C1 segment of cervical spinal cord (tissue), 14 donors: ENCODE measurements at places on chromosomes 5 and 9.
A peak's percentile ranks its signal among the peaks of the same experiment; 100 is the strongest.

DNA sequence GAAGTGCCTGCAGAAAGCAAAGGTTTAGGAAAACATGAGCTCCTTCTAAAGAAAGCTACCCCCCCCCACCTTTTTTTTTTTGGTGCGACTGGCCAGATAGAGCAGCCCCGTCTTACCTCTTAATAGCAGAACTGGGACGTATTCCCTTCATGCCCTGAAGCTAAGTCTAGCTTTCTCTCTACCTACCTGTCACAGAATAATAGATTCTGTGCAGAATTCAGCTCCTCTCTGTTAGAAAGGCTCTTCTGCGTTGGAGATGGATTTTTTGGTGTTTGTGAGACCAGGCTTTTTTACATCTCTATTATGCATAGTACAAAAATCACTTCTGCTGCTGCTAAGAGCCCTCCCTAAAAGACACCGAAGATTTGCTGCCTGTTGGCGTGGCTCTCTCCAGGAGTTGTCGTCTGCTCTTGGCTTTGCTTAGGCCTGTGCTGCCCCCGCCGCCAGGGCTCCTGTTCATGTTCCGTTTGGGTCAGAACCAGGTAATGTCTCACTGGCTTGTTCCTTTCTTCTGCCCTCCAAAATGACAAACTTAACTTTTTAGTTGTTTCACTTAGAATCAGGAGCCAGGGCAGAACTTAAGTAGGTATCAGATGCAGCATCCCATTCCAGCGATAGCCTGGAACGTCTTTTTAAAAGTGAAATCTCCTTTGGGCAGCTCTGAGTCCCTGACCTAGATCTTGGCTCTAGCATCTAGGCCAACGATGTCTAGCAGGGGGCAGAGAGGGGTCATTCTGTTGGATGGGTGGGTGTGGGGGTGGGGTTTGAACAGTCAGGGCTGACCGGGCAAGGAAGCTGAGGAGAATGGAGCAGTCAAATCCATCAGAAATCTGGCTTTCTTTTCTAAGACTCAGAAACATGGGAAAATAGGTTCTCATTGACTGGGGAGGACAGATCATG is 2.5 kb downstream of the TRIO start:
- no peak for DNase-seq

- no peak for DNase-seq
Measured at GRCh38 chr9:38035873-38036272, 33.2 kb downstream of the SHB start.

DNA sequence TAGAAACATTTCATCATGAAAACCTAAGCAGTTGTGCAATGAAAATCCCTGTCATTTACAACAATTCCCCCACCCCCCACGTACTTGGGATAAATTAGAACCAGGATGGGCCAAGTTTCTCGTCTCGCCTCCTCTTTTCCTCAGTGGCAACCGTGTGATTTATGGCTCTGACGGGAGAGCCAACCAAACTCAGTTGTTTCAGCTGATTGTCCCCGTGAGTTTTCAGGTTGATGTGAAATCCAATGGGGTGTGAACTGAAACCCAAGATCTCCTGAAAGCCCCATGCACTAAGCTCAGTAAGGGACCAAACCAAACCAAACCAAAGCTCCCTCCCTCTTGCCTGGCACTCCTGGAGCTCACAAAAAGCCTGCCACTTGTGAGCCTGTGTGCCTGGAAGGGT is 138.7 kb upstream of the SLC24A2 start:
- no peak for DNase-seq

DNA sequence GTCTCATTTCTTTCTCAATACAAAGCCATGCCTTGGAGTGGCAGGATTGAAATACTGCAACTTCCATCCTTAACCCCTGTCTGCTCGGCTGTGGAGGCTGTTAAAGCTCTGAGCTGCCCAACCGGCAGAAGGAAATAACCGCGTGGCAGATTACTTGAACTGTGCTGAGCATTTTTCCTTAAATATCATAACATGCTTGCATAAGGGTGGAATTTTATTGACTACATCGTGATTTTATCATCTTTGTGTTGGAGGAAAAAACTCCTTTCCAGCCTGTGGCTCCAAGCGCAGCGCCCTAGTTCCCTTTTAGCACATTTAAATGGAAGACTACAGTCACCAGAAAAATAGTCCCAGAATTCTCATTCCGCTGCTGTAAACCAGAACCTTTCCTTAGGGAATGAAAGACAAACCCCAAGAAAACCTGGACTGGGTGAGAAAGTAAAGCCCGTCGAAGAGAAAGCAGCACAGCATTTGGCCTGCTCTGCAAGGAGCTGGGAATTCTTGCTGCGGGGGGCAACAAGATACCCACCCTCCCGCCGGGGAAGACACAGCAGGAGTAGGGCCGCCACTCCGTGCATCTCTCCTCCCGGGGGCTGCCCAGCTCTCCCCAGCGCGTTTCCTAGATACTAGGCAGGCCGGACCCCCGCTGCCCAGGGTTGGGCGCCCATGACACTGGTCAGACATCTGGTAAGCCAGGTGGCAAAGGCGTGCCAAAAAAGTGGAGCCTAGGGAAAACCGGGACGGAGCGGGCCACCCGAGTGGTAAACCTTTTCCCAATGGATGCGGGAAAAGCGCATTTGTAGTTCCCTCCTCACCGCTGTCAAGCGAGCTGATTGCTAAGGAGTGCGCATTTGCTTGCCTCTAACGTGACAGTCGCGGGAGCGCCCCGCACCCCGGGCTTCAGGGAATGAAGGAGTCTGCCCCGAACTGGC is 1.3 kb downstream of the SHC3 start:
- no peak for DNase-seq

DNA sequence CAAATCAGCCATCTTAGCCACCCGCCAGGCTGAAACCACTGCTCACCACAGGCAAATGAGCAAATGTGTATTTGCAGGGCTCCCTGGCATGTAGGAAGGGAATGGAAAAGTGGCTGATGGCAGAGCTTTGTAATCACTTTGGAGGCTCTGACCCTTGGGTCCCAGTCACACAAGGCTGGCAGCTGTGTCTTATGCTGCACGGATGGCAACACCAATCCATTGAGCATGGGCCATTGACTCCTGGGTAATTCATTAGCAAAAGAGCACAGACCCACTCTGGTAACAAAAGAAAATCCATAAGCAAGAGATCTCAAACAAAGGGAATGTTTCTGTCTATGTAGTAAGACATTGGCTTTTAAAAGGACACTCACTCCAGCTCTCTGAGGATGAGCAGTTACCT is 57.6 kb downstream of the SPOCK1 start:
- DNase-seq = no peak

GRCh38 chr9:136401173-136401922 is 1.4 kb upstream of the SNAPC4 start:
- no peak for DNase-seq

- no peak for DNase-seq
Measured at GRCh38 chr9:14836885-14837284, 73.3 kb downstream of the FREM1 start.

DNA sequence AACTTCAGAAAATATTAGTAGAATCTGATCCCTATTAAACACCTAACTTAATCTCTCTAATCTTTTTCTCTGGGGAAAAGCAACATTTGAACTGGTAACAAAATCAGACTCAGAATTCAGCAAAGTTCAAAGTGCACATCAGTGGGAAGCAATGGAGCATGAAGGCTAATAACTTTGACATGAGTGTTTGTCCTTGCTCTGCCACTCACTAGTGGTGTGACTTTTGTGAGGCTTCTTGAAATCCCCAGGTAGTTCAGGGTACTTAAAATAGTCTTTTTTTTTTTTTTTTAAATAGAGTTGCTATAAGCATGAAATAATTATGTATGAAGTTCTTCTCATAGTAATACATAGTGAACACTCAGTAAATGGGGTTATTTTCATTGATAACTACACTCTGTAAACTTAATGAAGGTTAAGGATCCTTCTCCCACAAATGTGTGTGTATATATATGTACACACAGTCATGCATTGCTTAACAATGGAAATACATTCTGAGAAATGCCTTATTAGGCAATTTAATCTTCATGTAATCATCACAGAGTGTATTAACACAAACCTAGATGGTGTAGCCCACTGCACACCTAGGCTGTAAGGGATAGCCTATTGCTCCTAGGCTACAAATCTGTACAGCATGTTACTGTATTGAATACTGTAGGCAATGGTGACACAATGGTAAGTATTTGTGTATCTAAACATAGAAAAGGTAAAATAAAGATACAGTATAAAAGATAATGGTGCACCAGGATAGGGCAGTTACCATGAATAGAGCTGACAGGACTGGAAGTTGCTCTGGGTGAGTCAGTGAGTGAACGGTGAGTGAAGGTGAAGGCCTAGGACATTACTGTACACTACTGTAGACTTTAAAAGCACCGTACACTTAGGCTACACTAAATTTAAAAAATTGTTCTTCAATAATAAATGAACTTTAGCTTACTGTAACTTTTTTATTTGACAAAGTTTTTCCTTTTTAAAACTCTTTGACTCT is 73.3 kb upstream of the HMHB1 start:
- no peak for DNase-seq

DNA sequence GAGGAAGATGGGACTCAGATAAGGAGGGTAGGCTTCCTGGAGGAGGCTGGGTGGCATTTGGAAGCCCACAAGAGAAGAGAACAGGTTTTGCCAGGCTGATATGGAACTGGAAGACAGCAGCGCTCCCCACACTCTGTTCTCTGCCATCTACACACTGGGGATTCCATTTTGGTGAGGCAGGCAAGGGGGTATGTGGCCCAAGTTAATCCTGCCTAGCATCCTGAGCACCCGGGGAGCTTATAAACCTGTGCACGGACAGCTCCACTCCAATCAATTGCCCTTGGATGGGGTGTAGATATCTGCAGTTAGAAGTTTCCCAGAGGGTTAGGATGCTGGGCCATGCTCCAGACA is 158.8 kb downstream of the MACROH2A1 start:
- DNase-seq = no peak

- no peak for DNase-seq
Measured at GRCh38 chr5:157563929-157564716, 11.5 kb downstream of the ADAM19 start.

DNA sequence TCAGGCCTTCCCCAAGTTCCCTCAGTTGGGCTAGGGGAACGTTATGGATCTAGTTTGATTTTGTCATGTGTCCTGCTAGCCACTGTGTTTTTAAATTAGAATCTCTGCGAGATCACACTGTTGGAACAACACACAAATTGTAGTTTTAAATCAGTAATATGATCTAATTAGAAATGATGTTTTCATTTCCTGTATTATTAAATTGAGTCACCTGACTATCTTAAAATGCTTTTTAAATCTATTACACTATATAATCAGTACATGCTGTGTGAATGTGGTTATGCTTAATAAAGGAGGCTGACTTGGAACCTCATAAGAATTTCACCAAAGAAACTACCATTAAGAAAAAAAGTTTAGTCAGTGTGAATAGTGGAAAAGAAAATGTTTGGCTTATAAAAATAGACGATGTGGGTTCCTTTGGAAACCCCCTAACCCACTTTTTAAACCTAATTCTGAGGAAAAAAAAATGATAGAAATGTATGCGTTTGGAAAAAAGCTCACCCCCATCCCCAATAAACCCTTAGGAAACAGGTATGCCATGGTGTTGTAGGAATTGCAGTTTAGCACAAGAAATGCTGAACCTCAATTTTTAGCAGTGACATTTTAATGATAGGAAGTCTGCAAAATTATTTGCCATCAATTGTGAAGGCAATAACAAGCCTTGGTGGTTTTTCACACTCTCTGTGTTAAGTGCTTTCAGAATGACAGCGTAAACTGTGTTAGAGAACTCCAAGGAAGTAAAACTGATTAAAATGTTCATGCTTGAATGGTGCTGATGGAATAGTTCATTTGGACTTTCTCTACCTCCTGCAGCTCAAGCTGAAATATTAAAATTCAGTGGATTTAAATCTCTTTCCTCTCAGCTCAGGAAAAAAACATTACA is 59.0 kb downstream of the TLE4 start:
- no peak for DNase-seq

GRCh38 chr5:102754767-102755431 is at the start of gene PAM:
Gene PAM (plus strand): TSS chr5:102755305. CDS start chr5:102866196, 110,891 bp downstream.
- DNase-seq = no peak

GRCh38 chr9:94783102-94783682 is 56.7 kb downstream of the AOPEP start:
- peak; percentile 68 for DNase-seq

- DNase-seq = peak; percentile 91
Measured at GRCh38 chr5:176652136-176652535, 4.9 kb downstream of the TSPAN17 start.

GRCh38 chr9:33446240-33446945 is 1.0 kb downstream of the AQP3 start:
- DNase-seq = no peak

DNA sequence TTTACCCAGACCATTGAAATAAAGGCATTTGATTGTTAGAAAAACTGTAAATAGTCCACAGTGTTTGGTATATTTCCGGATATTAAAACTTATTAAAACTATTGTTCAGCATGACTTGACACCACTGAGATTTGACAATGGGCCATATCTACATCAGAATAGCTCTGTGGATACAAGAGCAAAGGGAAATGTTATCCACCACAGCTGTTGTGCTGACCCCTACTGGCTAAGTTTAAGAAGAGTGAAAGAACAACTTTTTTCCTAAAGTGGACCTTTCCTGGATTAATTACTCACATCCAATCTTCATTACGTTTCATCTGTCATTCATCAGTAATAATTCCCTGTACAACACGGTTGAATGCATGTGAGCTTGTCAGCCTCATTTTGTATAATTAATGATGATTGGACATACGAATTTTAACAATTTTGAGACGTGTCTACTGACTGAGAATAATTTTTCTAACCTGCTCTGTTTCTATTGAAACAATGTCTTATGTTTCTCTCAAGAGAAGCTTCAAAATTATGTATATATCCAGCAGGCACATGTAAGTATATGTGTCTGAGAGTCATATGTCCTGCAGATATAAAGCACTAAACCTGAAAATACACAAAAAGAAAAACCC is 1952.6 kb downstream of the MAT2B start:
- DNase-seq = no peak

- DNase-seq = no peak
Measured at GRCh38 chr5:41747301-41747700, 122.9 kb downstream of the OXCT1 start.
